Fibroblast of gingiva (primary cell): ENCODE measurements at places on chromosomes 7 and 10.

DNA sequence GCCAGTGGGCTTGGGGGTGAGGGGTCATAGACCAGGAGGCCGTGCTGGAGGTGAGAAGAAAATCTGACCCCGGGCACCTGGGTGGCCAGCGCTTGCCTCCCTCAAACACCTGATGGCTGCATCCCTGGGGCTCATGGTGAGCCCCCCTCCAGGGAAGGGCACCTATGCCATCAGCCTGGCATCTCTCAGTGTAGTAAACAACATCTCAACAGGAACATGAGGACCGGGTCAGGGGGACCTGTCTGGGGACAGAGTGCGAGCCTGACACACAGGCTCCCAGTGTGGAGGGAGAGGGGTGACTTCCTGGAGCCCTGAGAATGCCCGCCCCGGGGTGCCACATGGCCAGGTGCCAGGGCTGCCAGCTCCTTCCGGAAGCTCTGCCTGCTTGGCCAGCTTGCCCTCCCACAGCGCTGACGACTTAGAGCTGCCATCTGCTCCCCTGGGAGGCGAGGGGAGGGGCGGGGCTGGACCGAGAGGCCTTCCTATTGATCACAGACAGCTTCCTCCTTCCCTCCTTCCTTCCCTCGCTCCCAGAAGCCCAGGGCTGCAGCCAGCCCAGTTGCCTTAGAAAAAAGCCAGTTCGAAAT lies 12.3 kb downstream of the STX1A start:
- DNase-seq: no peak

DNA sequence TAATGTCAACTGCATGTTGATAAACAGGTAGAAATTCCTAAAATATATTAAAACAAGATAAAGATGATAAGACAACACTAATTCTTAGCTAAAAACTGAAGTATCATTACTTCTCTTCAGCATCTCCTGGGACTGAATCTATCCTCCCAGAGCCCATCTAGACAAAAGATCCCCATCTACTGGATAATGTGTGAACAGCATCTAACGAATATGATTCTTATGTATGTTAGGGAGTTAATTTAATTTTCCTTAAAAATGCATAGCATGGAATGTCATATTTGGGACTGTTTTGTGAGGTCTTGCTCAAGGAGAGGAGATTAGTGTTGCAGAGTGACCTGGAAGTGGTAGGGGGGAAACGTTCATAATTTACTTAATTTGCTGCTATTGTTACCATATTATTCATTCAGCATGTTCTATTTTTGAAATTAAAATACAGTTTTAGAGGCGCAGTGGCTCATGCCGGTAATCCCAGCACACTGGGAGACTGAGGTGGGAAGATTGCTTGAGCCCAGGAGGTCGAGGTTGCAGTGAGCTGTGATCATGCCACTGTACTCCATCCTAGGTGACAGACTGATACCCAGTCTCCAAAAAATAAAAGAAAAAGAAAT lies 305.1 kb upstream of the CSTF2T start:
- peak; percentile 44 for DNase-seq

- DNase-seq: no peak
Observed at GRCh38 chr7:43764039-43764761, 5.7 kb downstream of the BLVRA start.

DNA sequence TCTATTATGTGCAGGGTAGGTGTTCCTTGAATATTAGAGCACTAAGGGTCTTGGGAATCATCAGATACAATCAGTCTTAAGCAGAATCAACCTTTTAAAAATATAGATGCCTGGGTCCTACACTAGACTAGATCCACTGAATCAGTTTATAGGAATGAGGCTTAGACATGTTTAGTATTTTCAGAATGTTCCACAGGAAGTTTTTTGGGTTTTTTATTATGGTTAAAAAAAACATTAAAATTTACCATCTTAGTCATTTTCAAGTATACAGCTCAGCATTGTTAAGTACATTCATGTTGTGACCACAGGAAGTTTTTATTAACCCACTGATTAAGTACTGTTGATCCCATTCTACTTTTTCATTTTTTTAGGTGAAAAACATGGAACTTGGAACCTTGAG lies 135.7 kb downstream of the LCOR start:
- no peak for DNase-seq

- no peak for DNase-seq
Observed at GRCh38 chr7:80216996-80217842, 82.6 kb downstream of the GNAI1 start.

DNA sequence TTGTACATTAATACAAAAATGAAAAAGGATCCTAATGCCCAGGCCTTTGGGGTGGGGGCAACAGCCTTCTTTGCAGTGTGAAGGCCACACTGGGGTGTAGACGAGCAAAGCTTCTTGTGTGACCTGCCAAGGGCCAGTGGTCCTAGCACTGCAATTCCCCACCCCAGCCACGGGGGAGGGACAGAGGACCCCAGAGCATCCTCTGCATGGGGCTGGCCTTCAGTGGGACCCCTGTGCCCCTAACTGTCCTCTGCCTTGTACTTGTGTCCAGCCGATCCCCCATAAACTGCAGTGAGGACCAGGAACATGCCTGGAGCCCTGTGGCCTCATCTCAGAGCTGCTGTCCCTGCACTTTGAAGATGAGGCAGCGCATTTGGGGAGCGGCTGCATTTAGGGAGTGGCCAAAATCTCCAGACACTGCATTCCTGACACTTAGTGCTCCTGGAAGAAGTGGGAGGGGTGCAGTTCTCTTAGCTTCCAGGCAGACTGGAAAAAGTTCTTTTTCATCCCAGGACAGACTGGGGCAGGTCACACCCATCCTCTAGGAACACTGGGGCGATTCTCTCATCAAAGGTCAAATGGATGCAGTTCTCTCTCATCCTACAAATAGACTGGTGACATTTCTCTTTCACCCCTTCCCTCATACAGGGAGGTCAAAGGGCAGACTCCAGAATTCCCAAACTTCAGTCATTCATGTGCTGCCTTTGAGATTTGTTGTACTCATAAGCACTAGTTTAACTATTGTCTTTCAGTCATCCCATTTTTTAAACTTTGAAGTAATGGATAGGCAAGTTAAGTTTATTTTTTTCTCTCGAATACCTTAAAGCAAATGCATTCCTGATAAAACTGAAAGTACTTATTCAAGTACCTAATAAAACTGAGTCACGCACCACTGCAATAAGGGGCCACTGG lies 922 bp upstream of the MYO1G start:
- no peak for DNase-seq

DNA sequence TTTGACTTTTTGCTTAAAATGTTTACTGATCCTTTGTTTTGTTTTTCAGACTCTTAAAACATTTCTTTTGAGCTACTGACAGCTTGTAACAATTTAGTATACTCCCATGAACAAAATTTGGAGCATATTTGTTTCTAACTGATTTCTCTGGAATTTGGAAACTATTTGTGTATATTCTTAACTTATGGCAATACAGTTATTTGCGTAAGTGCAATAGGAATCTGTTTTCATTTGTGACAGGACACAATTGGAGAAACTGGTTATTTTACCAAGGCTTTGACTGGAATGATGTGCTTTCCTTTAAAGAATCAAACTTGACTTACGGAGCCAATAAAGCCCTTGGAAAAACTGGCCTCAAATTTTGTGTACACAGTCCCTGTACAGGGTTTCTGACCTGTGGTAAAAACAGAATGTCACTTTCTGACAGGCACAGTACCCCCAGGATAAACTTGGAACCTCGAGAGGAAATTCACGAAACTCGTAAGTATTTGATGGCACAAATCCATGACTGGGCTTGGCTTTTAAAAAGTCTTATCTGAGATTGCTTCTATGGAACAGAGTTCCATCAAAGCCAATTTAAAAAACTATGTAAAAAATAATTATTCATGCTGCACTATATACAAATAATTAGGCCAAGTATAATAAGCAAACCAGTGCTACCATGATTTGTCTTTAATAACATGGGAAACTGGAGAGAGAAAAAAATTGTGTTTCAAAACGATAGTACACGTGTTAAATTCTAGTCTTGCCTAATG lies 70.4 kb downstream of the ST8SIA6 start:
- peak; percentile 52 for DNase-seq

GRCh38 chr10:69320521-69320920 lies 42.2 kb downstream of the HK1 start:
- no peak for DNase-seq

GRCh38 chr10:93344691-93345090 lies 137.4 kb downstream of the MYOF start:
- DNase-seq: no peak

DNA sequence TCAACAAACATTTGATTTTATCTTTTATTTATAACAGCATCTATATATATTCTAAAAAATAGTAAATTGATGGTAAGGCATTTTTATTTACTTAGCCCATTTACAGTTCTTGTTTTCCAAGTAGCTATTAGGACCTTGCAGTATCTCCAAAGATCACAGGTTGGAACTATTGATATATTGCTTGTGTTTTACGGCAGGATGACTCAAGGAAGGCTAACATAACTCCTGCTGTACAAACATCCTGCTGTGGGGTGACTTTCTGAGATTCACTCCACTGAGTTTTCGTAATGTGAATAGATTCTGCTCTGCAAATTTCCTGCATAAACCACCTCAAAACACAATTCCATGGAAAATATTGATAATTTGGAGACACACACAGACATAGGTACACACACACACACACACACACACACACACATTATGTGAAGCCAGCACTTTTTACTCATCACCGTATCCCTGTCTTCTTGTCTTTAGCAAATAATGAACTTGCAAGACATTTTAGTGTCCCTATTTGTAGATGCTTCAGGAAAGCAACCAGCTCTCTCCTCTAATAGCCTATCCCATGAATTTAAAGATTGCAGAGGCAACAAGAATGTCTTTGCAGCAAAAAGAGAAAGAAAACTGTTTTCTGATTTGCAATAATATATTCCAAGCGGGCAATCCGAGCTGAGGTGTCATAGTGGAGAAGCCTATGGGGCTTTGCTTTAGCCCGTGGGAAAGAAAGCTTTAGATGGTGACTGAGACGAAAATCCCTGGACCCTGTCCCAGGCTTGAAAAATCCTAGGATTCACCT lies 722 bp downstream of the AGR2 start:
- DNase-seq: no peak

GRCh38 chr7:69476416-69476815 lies 121.9 kb upstream of the AUTS2 start:
- DNase-seq: no peak

GRCh38 chr10:44477046-44477425 lies 92.1 kb upstream of the CXCL12 start:
- DNase-seq: peak; percentile 50

DNA sequence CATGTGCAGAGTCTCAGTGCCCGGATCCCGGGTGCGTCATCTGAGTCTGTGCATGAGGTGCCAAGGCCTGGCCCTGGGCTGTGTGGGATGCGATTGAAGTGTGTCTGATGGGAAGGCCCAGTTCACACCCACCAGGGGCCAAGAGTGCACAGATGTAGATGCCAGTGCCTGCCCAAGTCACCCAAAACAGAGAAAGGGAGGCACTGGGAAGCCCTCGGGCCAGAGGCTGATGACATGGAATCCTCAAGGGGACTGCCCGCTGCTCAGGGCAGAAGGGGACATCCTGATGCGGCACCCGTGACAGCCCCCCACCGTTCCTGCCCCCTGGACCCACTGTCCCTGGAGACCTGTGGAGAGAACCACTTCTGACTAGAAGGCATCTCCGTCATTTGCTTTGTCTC lies 72.2 kb upstream of the ZNF479 start:
- no peak for DNase-seq

GRCh38 chr10:120735773-120736371 lies 115.3 kb upstream of the WDR11 start:
- no peak for DNase-seq

- DNase-seq: no peak
Observed at GRCh38 chr7:83921271-83921940, 272.5 kb upstream of the SEMA3E start.

DNA sequence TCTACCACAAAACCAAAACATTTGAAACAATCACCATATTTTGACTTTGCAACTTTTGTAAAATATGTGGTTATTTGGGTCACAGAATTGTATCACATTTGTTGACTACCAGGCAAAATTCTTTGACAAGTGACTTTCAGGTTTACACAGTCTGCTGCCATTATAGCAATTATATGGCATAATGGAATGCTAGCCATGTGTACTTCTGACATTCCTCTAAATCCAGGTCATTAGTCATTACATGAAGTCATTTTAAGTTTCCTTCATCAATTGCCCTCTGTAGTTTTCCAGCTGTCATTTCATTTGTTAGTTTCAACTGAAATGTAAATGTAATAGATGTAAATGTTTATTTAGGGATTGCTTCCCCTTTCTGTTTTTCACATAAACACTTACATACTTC lies 137.5 kb downstream of the IMMP2L start:
- peak; percentile 58 for DNase-seq

DNA sequence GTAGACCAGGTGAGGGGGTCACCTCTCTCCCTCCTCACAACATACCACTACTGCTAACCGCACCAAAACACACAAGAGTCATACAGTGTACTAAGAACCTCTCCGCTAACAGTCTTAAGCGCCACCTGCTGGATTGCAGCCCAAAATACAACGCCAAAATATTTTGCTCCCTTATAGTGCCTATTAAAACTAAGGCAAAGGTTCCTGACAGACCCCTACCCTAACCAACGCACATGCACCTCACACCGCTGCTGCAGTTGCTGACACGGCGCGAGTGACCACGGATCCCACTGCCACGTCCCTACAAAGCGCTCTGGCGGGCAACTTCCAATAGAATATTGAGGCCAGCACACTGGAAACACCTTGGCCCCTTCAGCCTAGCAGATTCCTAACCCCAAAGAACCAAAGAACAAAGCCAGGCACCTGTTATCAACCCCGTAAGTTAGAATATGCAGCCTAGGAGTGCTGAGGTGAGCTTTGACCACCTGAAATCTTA lies 563.6 kb upstream of the SEMA3D start:
- DNase-seq: peak; percentile 32
